ENCODE measurements at places on chromosomes 13 and 19. TPM values are rescaled to one million over a fixed set of nuclear protein-coding genes. Genes with fewer than 3 reads are reported as not detected.

Gene CLIP3
- total RNA-seq: 19.7 TPM

Gene SWSAP1
- 1.2 TPM for total RNA-seq

Gene ZNF100
- total RNA-seq: 17.7 TPM

Gene APC2
- 0.10 TPM for total RNA-seq

Gene DPF1
- total RNA-seq: not detected

Gene CD22
- 1.3 TPM for total RNA-seq

Gene LGI4
- 7.7 TPM for total RNA-seq

Gene ZNF681
- 0.96 TPM for total RNA-seq

Gene HTR2A
- 1.4 TPM for total RNA-seq

Gene CPB2
- not detected for total RNA-seq

Gene ANGPTL8
- total RNA-seq: 4.5 TPM

Gene EID2
- total RNA-seq: 12.7 TPM

Gene NLRP11
- not detected for total RNA-seq

Gene NEK5
- total RNA-seq: not detected

Gene GAPDHS
- total RNA-seq: not detected

Gene CDADC1
- total RNA-seq: 12.3 TPM

Gene LYPD3
- total RNA-seq: 3.0 TPM

Gene GRK1
- total RNA-seq: not detected
